ENCODE measurements at places on chromosomes 3 and 15.

GRCh38 chr3:126961191-126961790, 21.6 kb upstream of the PLXNA1 start:
- peak; percentile 75 for DNase-seq

DNA sequence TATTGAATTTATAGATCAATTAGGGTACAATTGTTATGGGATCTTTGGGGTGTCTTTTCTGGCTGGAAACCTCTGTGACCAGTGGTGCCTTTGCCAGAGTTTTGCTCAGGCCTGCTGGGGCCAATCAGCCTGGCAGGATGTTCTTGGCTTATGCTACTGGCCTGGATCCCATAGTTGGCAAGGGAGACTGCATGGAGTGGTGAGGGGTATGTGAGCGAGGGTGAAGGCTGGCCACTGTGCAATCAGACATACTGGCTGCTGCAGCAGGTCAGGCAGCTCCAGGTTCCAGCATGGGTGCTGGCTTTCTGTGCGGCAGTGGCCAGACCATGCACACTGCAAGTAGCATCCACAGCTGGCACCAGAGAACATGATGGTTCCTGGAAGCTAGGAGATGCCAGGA, 1053.2 kb upstream of the GBE1 start:
- no peak for DNase-seq

DNA sequence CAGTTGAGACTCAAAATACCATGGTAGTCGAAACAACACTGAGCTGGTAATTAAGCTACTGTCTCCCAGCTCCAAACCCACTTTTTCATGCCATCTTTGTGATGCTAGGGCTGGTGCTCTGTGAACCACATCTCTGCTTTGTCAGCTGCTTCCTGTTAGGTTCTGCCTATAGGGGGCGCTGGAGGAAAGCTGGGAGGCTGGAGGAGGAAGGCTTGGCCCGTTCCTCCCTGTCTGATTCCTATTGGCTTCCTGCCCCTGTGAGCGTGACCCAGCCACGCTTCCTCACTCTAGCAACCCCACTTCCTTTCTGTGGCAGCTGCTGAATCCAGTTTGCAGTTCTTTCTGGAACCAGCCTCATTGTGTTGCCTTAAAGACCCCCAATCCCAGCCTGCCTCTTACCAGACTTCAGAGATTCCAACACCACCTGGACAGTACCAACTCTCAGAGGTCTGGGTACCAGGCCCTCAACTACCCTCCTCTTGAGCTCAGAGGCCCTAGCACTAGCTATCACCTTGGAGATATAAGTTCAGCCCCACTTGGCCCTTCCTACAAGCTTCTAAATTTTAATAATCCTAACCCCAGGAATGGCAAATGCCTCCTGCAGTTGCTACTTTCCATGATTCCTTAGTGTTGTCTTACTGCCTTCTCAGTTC, 120.9 kb downstream of the ERC2 start:
- DNase-seq, result peak; percentile 5

GRCh38 chr3:151276038-151276686, 2.2 kb downstream of the P2RY14 start:
- DNase-seq, result no peak

GRCh38 chr3:128307781-128308469, 154.6 kb downstream of the EEFSEC start:
- no peak for DNase-seq

DNA sequence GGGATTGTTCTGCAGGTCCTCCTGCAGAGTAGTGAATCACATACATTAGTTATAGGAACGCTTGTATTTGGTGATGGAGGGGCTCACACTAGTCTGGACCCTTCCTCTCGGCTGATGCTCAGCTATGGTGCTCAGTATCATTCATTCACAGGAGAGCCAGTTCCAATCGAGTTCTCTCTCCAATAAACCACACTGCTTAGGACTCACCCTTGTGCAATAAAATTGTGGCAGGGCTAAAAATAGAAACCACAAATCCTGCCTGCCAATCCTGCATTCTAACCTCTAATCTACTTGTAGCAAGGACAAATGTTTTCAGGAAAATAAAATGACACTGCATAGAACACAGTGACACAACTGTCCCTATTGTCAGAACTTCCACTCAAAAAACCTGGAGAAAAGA, 138.4 kb upstream of the TBL1XR1 start:
- DNase-seq, result peak; percentile 45

- no peak for DNase-seq
Observed at GRCh38 chr3:89227634-89228033, 120.2 kb downstream of the EPHA3 start.

DNA sequence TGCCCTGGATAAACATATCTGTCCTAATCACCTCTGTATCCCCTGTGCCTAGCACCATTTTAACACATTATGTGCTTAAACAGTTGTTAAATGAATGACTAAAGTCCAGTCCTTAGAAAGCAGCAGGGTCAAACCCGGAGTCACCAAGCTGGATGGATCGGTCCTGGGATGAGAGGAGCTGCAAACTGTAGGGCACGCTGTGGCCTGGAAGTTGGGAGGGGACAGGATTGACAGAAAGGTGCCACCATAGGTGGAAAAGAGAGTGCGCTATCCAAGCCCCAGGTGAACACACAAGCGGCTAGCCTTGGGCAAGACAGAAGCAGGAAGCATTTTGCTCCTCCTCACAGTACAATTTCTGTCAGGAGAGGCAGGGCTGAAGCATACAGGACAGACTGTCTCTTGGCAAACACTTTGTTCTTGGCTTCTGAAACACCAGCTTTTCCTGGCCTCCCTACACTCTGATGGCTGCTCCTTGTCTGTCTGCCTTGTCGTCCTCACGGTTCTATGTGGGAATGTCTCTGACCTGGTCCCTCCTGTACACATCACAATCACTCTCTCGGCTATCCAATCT, 48.4 kb upstream of the KY start:
- DNase-seq, result no peak

GRCh38 chr15:35514759-35515158, 31.2 kb downstream of the DPH6 start:
- DNase-seq, result peak; percentile 29

DNA sequence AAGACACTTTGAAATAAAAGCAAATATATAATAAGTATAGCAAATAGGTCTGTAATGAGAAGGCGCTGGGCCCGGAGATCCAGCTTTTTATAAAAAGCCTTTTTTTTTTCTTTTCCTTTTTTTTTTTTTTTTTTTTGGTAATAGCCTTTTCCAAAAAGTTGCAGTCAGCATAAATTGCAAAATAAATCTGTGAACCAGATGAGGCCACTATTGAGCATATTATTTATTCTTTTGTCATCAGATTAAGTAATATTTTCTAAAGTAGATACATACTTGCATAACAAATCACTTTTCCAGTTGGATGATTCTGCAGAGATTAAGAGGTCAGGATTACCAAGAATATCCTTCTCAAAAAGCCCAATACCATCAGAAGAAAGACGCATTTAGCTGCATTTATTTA, 24.9 kb downstream of the FMN1 start:
- DNase-seq, result no peak

- no peak for DNase-seq
Observed at GRCh38 chr3:11080492-11080891, 73.8 kb upstream of the HRH1 start.

DNA sequence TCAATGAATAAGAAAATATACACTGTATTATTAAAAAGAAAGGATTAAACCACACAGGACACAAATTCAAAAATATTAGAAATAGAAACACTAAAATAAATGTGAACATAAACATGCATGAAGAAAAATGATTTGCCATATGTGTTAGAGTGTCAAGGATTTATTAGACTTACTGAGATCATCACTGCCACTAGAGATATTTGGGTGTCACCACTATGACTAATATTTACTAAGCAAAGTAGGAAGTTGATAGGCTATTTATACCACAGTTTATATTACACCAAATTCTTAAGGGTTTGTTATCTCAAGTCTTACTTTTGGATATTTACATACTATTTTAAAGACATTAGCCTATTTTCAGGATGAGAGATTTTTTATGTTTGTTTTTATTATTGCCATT, 575.0 kb upstream of the SGO1 start:
- DNase-seq, result peak; percentile 1

GRCh38 chr3:30135190-30135589, 471.2 kb upstream of the TGFBR2 start:
- peak; percentile 29 for DNase-seq

DNA sequence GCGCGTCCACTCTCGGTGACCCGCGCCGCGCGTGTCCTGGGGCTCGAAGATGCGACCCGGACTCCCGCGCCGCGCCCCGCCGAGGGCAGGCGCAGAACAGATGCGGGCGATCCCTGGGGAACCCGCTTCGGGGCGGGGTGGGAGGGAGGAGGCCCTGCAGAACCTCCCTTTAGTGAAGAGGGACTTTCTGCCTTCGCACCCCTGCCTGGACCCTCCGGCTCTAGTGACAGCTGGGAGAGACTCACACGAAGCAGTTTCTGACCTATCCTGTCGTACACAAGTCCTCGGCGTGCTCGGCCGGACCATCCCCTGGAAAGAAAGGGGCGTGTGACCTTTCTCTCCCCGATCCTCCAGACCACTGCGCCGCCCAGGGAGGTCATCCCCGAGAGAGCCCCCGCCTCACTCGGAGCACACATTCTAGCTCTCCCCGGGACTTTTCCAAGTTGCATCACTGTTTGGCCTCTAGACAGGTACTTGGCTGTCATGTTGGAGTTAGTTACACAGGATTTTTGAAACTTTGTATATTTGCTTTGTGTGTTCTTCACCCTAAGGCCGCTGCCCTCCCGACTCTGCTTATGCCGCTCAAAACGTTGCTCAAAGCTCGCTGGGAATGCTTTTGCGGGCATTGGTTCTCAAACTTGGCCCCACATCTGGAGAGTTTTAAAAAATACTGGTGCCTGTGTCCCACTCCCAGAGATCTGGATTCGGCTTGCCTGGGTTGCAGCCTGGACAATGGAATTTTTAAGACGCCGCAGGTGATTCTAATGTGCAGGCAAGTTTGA, 582 bp downstream of the CGNL1 start:
- DNase-seq, result peak; percentile 46

DNA sequence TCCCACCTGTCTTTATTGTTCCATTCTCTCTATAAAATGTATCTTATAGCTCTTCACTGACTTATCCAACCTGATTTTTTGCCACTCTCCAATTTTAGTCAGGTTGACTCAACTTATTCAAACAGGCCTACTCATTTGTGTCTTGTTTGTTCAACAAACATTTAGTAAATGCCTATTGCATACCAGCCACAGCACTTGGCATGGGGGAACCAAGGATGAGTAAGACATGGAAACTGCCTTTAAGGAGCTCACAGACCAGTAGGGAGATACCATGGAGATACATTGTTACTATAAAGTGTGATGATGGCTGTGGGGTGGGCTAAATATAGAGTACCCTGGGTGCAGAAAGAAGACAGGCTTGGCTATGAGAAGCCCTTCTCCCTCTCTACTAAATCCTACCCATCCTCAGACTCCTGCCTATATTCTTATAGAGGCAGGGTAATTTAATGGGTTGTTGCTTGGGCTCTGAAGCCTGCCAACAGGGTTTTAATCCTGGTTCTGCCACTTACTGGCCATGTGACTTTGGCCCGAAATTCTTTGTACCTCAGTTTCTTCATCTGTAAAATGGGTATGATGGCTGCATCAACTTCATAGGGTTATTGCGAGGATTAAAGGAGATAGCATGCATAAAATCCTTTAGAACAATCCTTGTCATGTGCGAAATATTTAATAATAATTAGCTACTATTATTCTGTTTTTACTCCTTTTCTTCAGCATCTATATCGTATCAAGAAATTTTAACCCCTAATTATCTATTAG, 348.5 kb upstream of the UMPS start:
- DNase-seq, result no peak

DNA sequence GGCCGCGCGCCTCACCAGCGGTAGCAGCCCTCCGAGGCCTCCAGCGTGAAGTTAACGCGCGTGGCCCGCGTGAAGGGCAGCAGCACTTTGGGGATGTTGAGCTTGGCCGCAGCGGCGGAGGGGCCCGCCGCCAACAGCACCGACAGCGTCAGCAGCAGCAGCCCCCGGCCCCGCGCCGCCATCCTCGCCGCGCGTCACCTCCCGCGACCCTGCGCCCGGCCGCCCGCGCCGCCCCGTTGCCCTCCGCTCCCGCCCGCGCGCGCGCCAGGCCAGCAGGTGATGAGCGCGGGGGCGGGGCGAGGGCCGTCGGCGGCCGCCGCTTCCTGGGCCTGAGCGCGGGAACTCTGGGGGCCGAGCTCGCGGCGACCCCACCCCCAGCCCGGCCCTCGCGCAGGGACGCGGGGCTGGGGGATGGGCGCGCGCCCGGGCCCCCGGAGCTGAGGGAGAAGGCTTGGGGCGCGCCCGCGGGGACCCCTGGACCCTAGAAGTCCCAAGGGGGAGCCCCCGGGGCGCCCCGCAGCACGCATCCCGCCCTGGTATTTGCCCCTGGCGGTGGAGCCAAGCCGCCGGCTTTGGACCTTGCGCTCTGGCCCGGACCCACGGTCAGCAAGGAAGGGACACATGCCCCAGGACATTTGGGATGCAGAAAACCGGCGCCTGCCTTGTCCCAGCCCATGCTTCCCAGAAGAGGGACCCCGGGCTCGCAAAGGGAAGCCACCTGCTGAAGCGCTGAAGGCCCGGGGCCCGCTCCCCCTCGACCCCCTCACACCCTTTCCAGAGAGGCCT, at the start of gene NUP210:
Gene NUP210 (minus strand): TSS at position 278 of the 786 bp plus-strand sequence. CDS start 96 bp downstream, at position 182.
- no peak for DNase-seq

- no peak for DNase-seq
Observed at GRCh38 chr3:119084371-119085069, 49.9 kb upstream of the IGSF11 start.

GRCh38 chr15:68632101-68632500, 53.3 kb downstream of the CORO2B start:
- DNase-seq, result no peak

GRCh38 chr3:58857402-58857801, 190.8 kb upstream of the FAM3D start:
- no peak for DNase-seq

GRCh38 chr3:54538346-54538745, 389.5 kb downstream of the LRTM1 start:
- no peak for DNase-seq

DNA sequence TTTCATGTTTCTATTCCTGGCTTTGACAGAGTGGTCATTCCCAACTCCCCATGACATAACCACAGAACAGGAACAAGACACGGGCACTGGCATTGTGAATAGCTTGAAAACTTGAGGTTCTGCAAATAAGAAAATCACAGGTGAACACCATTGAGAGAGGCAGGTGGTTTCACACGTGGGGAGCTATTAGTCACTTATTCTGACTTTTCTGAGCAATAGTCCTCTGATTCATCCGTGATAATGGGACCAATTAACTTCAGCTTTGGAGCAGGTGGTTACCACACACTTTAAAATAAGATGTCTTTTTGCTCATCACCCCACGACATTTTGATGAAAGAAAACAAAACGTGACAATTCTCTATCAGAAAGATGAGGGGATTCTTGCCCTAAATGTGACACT, 224.7 kb downstream of the KLF13 start:
- no peak for DNase-seq

- peak; percentile 85 for DNase-seq
Observed at GRCh38 chr3:144771381-144771870, 799.8 kb downstream of the DIPK2A start.

DNA sequence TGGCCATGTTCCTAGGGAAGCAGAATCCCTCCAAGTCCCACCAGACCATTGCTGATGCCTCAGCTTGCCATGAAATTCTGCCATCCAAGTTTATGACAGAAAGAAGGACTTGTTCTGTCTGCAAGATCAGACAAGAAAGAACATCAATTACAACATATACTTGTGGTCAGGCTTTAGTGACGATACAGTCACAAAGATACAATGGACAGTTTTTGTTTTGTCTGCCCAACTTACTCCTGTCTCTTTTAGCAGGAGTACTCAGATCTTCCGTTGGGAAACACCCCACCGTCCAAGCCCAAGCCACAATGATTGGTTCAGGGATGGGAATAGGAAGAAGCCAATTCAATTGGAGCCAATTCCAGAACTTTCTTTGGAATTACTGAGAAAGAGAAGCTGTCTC, 15.7 kb downstream of the KLHL6 start:
- peak; percentile 16 for DNase-seq

Measured in fibroblast of pulmonary artery (primary cell).